ENCODE measurements at places on chromosomes 1 and 21.

- peak; percentile 16 for DNase-seq
Measured at GRCh38 chr1:65077369-65077768, 70.6 kb upstream of the AK4 start.

- no peak for DNase-seq
Measured at GRCh38 chr1:221575605-221576004, 166.3 kb downstream of the DUSP10 start.

DNA sequence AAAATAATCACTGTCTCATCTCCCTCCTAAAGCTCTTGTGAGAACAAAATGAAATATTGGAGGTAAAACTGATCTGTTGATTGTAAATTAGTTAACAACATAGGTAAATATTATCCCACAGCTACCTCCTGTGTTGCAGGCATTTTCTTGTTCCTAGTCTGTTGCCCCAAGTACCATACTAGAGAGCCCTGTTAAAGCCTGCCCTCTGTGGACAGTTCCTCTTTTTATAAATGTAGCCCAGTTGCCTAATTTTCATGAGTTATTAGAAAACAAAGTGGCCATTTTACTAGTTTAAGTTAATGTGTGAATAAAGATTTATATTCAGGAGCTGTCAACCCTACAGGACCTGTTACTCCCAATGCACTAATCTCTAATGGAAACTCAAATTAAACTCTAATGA lies 180.0 kb upstream of the KCND3 start:
- no peak for DNase-seq

- DNase-seq: no peak
Measured at GRCh38 chr1:167629681-167630567, at the start of gene RCSD1. Gene RCSD1 (plus strand): TSS chr1:167630232. CDS start chr1:167630424, 192 bp downstream.

DNA sequence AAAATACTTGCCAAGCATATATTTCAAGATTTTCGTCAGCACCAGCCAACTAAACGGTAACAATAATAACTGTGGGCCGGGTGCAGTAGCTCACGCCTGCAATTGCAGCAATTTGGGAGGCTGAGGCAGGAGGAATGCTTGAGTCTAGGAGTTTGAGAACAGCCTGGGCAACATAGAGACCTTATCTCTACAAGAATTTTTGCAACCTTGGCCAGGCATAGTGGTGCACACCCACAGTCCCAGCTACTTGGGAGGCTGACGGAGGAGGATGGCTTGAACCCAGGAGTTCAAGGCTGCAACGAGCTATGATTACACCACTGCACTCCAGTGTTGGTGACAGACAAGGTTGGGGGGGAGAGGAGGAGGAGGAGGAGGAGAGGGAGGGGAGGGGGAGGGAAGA lies 145.0 kb upstream of the TIAM1 start:
- DNase-seq: no peak

- no peak for DNase-seq
Measured at GRCh38 chr1:50720457-50721053, 239.5 kb downstream of the FAF1 start.

DNA sequence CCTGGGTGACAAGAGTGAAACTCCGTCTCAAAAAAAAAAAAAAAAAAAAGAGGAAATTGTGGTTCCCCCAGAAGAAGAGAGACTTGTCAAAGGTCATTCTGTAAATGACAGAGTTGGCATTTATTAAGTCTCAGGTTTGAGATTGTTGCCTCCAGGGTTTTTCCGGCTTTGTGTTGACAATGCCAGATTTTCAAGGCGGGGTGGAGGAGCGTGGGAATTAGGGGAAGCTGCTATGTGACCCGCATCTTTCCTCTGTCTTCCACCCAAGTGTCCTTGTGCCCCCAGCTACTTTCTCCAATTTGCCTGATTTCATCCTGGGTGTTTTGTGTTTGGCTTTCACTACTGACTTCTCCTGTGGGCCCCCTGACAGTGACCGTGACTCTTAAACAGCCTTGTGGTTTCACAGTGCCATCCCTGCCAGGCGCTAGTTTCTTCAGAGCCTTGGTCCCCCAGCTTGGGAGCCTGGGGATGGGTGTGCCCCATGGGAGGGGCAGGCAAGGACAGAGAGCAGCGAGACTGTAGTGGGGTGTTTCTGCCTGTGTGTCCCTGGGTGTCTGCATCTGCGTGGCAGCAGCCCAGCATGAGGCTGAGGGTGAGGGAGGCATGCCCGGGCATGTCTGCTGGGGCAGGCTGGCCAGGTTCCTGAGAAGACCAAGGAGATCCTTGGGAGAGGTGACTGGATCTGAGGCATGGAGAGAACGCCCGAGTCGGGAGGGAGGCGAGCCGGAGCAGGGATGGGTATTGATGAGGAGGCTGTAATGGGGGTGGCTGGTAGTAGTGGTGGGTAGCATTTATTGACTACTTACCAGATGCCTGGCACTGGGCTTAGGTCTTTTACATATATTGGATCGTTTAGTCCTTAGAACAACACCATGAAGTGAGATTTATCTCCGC lies 46.3 kb downstream of the IER5 start:
- DNase-seq: peak; percentile 89

- DNase-seq: peak; percentile 36
Measured at GRCh38 chr1:93567255-93567918, 114.2 kb downstream of the BCAR3 start.

DNA sequence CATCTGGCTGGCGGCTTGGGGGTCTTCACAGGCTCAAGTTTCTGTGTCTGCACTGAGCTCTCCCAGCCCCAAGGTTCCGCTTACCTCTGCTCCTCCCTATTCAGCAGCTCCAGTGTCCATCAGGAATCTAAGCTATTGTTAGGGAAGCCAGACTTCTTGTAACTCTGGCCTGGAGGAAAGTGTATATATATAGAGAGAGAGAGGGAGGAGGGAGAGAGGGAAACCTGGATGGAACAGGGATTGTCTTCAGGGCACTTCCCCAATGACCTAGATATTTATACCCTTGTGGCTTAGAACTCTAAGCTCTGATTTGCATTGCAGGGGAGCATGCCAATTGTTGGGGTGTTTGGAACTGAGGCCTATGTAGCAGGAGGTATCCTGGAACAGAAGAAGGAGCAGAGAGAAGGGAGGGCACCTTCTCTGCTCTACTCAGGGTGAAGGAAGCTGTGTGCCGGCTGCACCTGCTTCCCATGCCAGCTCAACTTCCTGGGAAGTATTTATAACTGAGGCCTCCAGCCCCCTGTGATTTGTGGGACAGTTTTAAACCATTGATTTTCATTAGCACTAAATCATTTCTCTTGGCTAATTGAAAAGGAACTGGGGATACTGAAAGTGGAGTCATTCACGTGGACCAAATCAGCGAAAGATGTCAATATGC lies 70.9 kb downstream of the NAV1 start:
- DNase-seq: no peak

- peak; percentile 12 for DNase-seq
Measured at GRCh38 chr1:153774780-153775457, at the start of gene SLC27A3. Gene SLC27A3 (plus strand): TSS chr1:153775407. CDS start chr1:153775498, 91 bp downstream.

DNA sequence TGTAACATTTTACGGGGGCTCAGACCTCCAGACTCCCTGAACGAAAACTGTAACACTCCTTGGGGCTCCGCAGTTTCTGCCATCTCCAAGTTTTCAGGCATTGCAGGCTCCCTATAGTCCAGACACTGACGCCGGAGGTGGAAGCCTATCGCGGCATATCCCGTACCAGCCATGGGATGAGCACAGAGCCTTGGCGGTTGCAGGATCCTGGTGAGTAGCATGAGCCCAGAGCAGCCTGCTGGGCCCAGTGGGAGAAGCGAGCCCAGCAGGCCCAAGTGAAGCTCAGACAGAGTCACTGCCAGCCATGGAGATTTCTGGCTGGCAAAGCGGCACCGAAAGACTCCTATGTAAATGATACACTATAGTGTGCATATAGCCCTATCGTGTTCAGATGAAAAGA lies 446.8 kb downstream of the COL11A1 start:
- DNase-seq: no peak

- DNase-seq: no peak
Measured at GRCh38 chr1:175116903-175117302, 49.3 kb downstream of the TNN start.

- no peak for DNase-seq
Measured at GRCh38 chr1:50098591-50099021, 10.1 kb upstream of the ELAVL4 start.
